ENCODE measurements at places on chromosomes 4 and X. TPM values are rescaled to one million over a fixed set of nuclear protein-coding genes. Genes with fewer than 3 reads are reported as not detected.

The PGK1 gene
- 121 TPM for total RNA-seq

The SMIM43 gene
- total RNA-seq: not detected

The MAPK10 gene
- total RNA-seq: 38.2 TPM

- H3K27ac ChIP-seq: peak within 1 kb of the TSS; percentile 27
- peaks cover 3% of the 10 kb centered on the region for H3K27me3 ChIP-seq
- no peaks in the 10 kb centered on the region for H3K36me3 ChIP-seq
Observed at GRCh38 chr4:186104114-186104889, at the start of gene FAM149A. Gene FAM149A, plus strand, starts transcription at chr4:186104704.

DNA sequence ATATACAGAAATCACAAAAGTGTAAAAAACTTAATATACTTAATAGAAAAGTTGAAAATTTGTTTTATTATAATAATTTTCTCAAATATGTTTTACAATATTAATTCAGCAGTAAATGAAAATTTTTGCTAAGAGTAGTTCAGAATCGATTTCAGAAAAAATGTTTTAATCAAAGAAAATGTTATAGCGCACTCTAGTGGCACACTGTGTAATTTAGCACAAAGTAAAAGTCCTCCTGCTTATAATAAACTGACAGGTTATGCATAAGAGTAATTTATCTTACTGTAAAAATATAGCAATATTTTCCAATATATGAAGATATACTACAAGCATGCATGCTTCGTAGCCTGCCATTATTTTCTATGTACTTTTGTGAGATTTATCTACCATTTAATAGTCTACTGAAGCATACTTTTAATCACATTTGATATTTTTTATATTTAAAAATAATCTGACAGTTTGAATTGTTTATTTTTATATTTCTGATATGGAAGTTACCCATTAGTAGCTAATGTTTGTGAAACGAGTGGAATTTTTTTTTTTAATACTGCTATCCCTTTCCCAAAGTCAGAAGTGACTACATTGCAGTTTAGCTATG lies 217.9 kb upstream of the KLHL4 start:
- no peaks in the 10 kb centered on the region for H3K4me1 ChIP-seq
- no peak for DNase-seq
- no peaks in the 10 kb centered on the region for H3K36me3 ChIP-seq
- no peaks in the 10 kb centered on the region for H3K27me3 ChIP-seq
- H3K4me3 ChIP-seq: no peak overlapping the region

DNA sequence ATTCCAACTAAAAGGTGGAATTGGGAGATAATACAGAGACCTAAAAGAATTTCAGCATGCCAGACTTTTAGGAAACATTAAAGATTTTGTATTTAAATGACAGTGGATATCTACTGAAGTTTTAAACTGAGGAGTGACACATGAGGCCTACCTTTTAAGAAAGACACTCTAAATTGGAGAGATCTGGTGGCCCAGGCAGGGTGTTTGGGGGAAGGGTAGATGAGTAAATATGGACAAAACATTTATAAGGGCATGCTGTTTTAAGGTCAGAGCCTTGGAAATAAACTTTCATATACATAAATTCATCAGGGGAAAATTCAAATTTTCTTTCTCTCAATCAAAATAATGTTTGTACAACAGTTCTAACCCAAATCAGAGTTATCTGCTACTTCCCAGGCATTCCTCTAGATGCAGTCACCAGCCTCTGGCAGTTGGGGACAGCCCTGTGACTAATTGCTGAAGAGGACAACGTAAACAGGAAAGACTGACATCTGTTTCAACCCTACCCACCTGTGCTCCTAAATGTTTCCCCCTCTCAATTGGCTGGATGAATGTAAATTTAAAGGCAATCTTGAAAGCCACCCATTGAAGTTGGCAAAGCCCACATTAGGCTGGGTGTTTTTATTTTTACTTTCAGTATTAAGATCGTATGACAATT lies 1646.9 kb upstream of the ADGRL3 start:
- H3K4me1 ChIP-seq: no peaks in the 10 kb centered on the region
- H3K27ac ChIP-seq: no peak overlapping the region
- no peak for DNase-seq
- no peaks in the 10 kb centered on the region for H3K36me3 ChIP-seq

DNA sequence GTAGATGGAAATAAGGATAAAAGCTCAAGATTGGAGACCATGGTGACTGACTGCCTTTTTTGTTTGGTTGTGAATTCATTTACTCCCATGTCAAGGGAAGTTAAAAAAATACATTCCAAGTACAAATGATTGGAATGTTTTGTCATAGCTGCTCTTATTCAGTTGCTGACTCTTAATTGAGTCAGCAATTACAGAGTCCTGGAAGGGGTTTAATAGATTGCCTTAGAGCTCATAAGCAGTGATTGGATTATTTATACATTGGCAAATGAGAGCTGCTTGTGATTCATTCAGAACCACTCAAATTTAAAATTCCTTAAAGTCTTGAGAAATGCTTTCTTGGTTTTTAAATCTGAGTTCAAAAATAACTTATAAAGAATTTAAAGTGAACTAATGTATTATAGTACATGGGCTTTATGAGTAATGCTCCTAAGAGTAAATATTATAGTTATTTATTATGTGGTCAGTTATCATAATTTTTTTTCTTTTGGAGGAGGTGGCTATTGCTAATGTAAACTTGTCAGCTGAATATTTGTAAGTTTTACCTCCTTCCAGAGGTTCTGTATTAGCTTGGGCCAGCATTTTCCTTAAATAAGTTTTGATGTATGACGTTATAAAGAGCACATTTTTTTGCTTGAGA lies 13.6 kb downstream of the JADE1 start:
- no peak for DNase-seq
- H3K4me1 ChIP-seq: no peaks in the 10 kb centered on the region
- H3K4me3 ChIP-seq: no peak overlapping the region

GRCh38 chr4:41598580-41598979 lies 60.6 kb downstream of the LIMCH1 start:
- H3K27ac ChIP-seq: no peak overlapping the region
- H3K36me3 ChIP-seq: no peaks in the 10 kb centered on the region
- no peaks in the 10 kb centered on the region for H3K27me3 ChIP-seq
- no peaks in the 10 kb centered on the region for H3K4me1 ChIP-seq
- no peak overlapping the region for H3K4me3 ChIP-seq

- DNase-seq: no peak
- no peaks in the 10 kb centered on the region for H3K36me3 ChIP-seq
- no peaks in the 10 kb centered on the region for H3K27me3 ChIP-seq
- no peaks in the 10 kb centered on the region for H3K4me1 ChIP-seq
Observed at GRCh38 chr4:160386846-160387245, 1284.0 kb downstream of the RAPGEF2 start.

DNA sequence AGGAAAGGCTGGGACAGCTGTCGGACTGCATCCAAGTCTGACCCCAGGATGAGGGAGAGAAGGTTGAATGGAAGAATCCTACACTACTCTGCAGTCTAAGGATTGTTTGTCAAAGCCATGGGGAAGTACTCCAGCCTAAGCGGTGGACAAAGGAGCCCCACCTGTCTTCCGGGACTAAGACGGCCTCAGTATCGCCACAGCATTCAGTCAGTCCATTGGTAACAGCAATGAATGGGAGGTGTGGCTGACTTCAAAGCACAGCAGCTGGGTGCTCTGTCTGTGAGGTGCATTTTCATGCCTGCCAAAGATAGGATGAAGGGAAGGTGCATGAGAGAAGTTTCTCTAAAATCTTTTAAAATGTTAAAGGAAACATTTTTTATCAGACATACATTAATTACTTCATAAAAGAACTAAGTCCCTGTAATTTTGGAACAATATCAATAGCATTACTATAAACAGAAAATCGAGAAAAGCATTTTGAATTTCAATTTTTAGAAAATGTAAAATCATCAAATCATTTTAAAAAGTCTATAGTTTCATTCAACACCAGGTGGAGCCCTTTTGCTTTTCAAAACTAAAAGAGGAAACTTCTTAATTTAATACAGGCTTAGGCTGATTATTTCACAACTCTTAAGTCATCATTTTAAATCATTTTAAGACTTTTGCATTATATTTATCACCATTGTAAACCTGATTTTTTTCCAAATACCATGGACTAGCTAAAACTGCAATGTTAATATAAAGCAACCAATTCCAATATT lies 27.6 kb upstream of the INTU start:
- no peaks in the 10 kb centered on the region for H3K36me3 ChIP-seq
- H3K4me3 ChIP-seq: no peak overlapping the region
- H3K27ac ChIP-seq: no peak overlapping the region

DNA sequence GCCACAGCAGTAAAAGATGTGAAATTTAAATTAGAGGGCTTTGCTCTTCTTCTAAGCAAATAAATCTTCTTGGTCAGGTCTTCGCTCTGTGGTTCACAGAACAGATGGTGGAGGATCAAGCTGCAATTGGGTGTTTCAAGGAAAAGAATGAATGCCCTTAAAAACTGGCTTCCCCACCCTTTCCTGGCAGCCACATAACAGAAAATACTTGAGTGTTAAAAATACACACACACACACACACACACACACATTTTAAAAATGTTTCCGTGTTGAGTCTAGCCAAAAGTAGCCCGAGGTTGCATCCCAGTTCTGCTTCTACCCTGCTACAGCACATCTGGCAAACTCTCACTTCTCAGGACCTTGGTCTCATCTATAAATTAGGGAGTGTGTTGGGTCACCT lies 56.7 kb upstream of the FGFBP2 start:
- no peak overlapping the region for H3K27ac ChIP-seq
- DNase-seq: no peak
- H3K27me3 ChIP-seq: no peaks in the 10 kb centered on the region
- H3K4me3 ChIP-seq: no peak overlapping the region
- H3K4me1 ChIP-seq: no peaks in the 10 kb centered on the region

DNA sequence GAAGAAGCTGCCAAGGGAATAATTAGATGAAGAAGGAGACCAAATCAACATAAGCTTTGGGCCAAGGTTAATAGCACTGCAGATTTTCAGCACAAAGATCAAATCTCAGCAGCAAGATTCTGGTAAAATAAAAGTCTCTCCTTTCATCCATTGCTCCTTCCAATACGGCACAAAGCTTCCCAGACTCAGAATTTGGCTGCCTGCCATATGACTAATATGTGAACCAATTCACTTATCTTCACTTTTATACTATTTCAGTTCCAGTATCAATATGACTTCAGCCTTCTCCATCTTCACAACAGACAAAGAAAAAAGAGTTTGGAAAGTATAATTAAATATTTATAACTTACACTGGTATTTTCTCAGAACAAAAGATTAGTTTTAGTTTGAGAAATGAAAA lies 978.3 kb upstream of the GRID2 start:
- H3K36me3 ChIP-seq: no peaks in the 10 kb centered on the region
- DNase-seq: no peak
- H3K27ac ChIP-seq: no peak overlapping the region
- H3K4me1 ChIP-seq: no peaks in the 10 kb centered on the region

DNA sequence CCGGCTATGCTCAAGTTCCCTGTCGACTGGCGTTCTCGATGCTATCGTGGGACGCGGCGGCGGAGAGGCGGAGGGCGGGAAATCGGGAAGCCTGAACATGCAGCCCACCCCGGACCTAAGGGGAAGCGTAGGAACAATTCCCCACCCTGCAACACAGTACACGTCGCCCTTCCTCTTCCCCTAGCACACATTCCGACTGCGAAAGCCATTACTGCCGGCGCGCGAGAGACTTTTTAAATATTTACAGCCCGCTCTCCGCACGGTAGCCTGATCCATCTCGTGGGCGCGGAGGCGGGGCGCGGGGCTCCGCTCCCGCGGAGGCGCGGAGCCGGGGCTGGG lies 48.1 kb upstream of the BCOR start:
- DNase-seq: no peak
- no peaks in the 10 kb centered on the region for H3K4me1 ChIP-seq
- peak overlapping the region; percentile 48 for H3K27ac ChIP-seq
- peak overlapping the region; percentile 47 for H3K4me3 ChIP-seq
- no peaks in the 10 kb centered on the region for H3K27me3 ChIP-seq

- no peak overlapping the region for H3K4me3 ChIP-seq
- H3K27ac ChIP-seq: no peak overlapping the region
- no peaks in the 10 kb centered on the region for H3K27me3 ChIP-seq
- no peaks in the 10 kb centered on the region for H3K4me1 ChIP-seq
Observed at GRCh38 chr4:73843369-73843768, 6.9 kb downstream of the CXCL6 start.

- H3K4me3 ChIP-seq: no peak overlapping the region
- no peak for DNase-seq
- no peak overlapping the region for H3K27ac ChIP-seq
- H3K4me1 ChIP-seq: no peaks in the 10 kb centered on the region
- no peaks in the 10 kb centered on the region for H3K27me3 ChIP-seq
Observed at GRCh38 chr4:38982361-38983095, 49.7 kb downstream of the TMEM156 start.

DNA sequence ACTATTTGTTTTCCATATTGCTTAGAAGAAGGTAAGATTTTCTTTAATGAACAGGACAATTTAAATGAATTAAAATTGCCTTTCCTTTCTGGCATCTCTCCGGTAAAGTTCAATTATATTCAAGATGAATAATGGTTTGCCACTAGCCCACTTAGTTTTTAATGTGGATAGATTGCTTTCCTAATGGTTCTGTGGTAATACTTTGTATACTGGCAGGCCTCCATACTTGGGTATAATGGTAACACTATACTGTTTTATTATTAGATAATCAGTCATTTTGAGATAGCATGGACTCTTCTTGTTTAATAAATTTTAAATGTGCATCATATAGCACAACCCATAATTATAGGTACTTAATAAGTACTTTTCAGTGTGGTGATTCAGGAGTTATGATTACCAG lies 89.5 kb downstream of the ELOVL6 start:
- H3K36me3 ChIP-seq: no peaks in the 10 kb centered on the region
- no peak overlapping the region for H3K4me3 ChIP-seq
- no peak for DNase-seq
- no peak overlapping the region for H3K27ac ChIP-seq

- H3K4me1 ChIP-seq: no peaks in the 10 kb centered on the region
- H3K27me3 ChIP-seq: no peaks in the 10 kb centered on the region
- no peak overlapping the region for H3K27ac ChIP-seq
- no peak overlapping the region for H3K4me3 ChIP-seq
Observed at GRCh38 chr4:92241094-92241493, 62.7 kb upstream of the GRID2 start.

DNA sequence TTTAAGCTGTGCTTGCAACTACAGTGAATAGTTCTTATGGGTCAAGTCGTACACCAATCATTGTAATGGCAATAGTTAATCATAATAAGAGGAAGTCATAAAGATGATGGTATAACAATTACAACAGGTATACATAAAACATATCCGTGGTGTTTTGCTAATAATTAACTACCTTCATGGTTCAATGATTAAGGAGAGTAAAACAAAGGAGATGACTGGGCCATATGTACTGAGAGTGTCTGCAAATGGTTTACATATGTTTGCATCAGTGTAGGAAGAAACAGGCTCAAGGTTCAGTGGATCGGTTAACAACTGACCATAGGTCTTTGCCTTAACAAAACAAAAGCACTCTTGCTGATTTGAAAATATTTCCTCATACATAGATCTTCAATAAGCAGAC lies 253.0 kb downstream of the COX7B2 start:
- no peak overlapping the region for H3K27ac ChIP-seq
- H3K27me3 ChIP-seq: no peaks in the 10 kb centered on the region
- DNase-seq: no peak
- H3K4me1 ChIP-seq: no peaks in the 10 kb centered on the region

DNA sequence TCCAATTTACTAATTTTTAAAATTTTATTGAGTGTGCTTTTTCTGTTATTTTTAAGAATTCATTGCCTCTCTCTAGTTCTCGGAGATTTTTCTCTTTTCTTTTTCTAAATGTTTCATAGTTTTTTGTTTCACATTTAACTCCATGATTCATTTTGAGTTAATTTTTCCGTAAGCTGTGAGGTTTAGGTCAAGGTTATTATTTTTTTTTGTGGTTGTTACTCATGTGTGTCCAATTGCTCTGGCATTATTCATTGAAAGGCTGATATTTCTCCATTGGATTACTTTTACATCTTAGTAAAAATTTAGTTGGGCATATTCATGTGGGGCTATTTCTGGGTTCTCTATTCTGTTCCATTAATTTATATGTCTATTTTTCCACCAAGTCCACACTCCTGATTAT lies 220.8 kb downstream of the MID1IP1 start:
- H3K4me1 ChIP-seq: no peaks in the 10 kb centered on the region
- H3K36me3 ChIP-seq: no peaks in the 10 kb centered on the region
- no peak overlapping the region for H3K27ac ChIP-seq
- no peak for DNase-seq
- no peak overlapping the region for H3K4me3 ChIP-seq
